ENCODE measurements at places on chromosomes 7 and 10. TPM values are rescaled to one million over a fixed set of nuclear protein-coding genes. Genes with fewer than 3 reads are reported as not detected.

DNA sequence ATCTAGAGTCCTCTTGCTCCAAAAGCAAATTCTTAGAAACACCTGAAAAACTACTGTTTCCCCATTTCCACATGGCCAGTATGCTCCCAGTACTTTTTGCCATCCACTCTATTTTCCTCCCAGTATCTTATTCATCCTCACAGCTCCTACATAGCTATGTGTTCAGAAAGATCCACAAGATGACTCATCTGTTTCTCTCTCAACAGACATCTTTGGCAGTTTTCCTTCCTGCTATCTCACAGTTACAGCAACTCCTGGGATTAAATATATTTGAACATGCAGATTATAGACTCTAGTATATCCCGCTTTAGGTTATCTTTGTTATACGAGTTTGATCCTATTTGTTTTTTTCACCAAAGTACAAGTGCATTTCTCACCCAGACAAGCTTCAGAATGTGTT, 675.6 kb upstream of the POT1 start:
- no peak for DNase-seq

- peak; percentile 24 for DNase-seq
Measured at GRCh38 chr7:15757041-15758000, 70.8 kb upstream of the MEOX2 start.

DNA sequence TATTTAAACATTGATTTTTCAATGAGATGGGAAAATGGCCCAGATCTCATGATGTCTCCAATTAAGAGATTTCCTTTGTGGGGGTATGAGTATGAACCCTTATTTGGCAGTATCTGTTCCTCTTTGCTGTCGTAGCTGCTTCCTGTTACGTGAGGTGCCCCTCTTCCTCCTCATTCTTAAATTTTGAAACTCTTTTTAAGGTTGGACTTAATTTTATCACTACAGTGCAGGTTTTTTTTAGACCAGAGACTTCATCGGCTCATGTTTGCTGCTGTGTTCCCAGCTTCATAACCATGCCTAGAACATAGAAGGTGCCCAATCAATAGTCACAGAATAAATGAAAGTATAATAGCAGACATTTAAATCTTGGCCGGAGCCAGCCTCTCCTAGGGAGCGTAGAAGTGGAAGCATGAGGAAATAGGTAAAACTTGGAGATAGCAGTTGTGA, 2.4 kb downstream of the MIOS start:
- DNase-seq: no peak

DNA sequence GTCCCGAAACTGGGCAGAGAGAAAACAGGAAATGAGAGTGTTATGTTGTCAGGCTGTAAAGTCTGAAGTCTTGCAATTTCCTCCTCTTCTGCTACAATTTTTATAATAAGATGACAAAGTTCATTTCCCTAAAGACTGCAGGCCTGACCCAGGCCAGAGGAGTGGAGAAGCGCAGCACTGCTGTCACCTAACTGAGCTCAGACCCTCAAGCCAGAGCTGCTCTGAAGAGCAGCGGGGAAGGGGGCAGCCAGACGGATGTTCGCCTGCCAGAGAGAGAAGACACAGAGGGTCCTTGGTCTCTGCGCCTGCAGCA, 12.6 kb upstream of the AOAH start:
- DNase-seq: no peak

- no peak for DNase-seq
Measured at GRCh38 chr7:125375942-125376341, 446.3 kb upstream of the POT1 start.

DNA sequence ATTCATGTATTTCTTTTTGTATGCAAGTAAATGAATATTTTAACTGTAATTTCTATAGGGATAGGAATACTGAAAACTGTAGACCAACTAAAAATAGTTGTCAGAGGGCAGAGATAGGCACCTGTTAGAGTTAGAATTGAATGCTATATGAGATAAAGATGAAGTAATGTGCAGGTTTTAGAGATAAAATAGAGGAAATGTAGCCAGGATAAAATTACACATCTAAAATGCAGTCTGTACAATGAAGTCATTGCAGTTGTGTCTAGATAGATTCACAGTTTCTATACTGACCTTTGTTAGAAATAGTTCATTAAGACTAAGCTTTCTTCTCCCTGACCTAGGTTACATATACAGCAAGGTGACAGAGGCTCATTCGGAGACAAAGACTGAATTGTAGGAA, 46.2 kb downstream of the SMNDC1 start:
- no peak for DNase-seq

UCMA gene
- not detected for polyA plus RNA-seq

DNA sequence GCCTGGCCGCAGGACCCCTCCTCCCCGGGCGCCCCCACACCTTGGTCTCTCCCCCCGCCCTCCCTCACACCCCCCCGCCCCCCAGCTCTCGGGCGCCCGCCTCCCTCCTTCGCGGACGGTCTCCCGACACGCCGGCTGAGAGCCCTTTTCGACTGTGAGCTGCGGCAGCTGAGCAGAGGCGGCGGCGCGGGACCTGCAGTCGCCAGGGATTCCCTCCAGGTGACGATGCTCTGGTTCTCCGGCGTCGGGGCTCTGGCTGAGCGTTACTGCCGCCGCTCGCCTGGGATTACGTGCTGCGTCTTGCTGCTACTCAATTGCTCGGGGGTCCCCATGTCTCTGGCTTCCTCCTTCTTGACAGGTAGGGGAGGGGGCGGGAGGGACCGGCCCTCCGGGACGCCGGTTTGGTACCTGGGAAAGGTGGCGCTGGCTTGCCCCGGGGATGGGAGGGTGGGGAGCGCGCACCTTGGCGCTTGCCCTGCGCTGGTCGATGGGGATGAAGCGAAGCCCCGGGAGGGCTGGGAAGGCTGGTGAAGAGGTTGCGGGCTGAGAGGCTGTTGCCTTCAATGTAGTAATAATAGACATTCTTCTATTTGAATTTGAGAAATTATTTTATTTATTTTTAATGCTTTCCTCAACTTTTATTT, at the start of gene BMPER:
BMPER (plus strand) TSS at position 151 of the 644 bp plus-strand sequence; CDS start at position 226, 75 bp downstream.
- peak; percentile 61 for DNase-seq

DNA sequence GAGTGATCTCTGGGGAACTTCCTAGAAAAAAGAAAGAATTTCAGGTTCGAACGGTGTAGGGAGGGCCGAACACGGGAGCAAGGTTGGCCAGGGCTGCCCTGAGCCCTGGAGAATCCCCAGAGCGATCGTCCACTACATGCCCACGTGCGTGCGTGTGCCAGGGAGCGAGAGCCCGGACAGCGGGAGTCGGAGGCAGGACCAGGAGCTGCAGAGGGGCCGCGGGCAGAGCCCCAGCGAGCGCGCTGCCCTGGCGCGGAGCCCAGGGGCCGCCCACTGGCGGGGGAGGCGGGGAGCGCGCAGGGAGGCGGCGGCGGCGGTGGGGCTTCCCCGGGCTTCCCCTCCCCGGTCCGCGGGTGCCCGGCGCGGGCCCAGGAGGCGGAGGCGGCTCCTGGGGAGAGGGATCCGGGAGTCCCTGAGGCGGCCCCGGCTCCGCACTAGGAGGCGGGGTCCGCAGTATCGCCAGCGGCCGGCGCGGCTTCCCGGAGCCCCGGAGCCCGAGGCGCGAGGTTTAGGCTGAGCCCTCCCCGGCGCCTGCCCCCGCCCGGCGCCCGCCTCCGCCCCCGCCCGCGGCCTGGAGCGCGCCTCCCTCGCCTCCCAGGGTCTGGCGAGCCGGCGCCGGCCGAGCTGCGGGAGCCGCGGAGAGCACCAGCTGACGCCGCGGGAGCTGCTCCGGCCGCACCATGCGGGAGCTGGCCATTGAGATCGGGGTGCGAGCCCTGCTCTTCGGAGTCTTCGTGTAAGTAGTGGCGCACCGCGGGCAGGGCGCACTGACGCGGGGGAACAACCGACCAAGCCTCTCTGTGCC, at the start of gene PLPP4:
PLPP4 (plus strand) TSS at position 602 of the 805 bp plus-strand sequence; CDS start at position 681, 79 bp downstream.
- peak; percentile 61 for DNase-seq

DNA sequence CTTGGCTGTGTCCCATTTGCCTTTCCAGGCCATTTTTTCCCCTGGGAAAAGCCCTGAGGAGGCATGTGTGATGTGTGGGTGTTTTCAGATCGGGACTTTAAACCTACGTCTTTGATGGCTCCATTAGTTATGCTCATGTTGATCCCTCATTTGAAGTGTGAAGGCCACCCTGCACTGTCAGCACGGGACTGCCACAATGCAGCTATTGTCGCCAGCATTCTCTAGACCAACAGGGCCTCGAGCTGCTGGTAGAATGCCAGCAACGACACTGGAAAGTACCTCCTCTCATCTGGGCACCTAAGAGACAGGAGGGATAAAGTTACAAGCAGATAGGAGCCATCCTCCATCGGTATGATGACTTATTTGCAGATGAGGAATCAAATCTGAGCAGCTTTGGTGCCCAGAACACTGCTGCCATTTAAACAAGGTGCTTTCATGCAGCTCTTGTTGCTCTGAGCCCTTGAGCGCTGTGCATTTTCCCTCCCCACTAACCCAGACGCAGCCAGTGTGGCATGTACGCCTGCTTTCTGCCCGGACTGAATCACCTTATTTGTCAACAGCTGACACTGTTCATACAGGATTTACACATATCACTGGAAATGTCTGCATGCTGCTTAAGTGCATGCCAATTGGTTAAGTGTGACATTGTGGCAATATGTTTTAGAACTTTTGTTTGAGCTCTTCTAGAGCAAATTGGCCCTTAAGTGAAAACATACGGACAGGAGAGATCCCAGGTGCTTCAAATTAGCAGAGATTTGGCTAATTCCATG, 175.0 kb upstream of the PITRM1 start:
- no peak for DNase-seq

- no peak for DNase-seq
Measured at GRCh38 chr10:111439034-111439842, 362.4 kb downstream of the ADRA2A start.

CHAT gene
- polyA plus RNA-seq: not detected

- DNase-seq: no peak
Measured at GRCh38 chr7:46215987-46216567, 295.0 kb upstream of the IGFBP3 start.

- DNase-seq: no peak
Measured at GRCh38 chr7:132022188-132022587, 465.8 kb upstream of the PODXL start.

GRCh38 chr7:6451224-6451705, 3.5 kb upstream of the DAGLB start:
- no peak for DNase-seq

GRCh38 chr10:29559996-29560395, 74.8 kb downstream of the SVIL start:
- DNase-seq: peak; percentile 31

- peak; percentile 3 for DNase-seq
Measured at GRCh38 chr7:35869810-35870209, 69.0 kb downstream of the SEPTIN7 start.

DNA sequence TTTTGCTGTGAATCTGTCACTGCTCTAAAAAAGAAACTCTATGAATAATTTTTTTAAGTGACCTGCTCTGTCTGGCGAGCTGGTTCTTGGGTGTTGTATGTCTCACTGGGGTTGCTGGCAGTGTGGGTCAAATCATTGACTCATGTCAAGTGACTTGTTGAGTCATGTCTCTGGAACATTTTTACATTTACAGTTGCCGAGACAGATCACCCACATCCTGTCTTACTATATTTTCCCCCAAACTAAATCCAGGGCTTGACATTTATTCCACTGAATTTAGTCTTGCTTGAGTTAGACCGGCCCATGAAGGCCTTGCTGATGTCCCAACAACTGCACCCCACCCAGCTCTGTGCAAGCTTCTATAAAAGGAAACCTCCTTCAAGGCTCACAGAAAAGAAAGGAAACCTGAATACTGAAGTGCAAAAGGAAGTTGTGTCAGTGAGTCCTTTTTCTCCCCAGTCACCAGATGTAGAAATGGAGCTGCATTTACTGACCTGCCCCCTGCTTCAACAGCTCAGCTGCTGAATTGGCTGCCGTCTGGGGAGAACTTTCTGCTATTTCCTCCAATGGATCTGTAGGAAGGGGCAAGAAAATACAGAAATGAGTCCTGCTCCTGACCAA, 290.3 kb downstream of the TNS3 start:
- no peak for DNase-seq
